ENCODE measurements at places on chromosomes 3 and 15. TPM values are rescaled to one million over a fixed set of nuclear protein-coding genes. Genes with fewer than 3 reads are reported as not detected.

PSTPIP1 gene
- 0.11 TPM for total RNA-seq

SERPINI2 gene
- not detected for total RNA-seq

AMT gene
- total RNA-seq, result 0.66 TPM

CISH gene
- total RNA-seq, result 0.62 TPM

GABRR3 gene
- not detected for total RNA-seq

NEK10 gene
- 7.0 TPM for total RNA-seq

ADCY5 gene
- 0.22 TPM for total RNA-seq

CFAP20DC gene
- 2.9 TPM for total RNA-seq

SLC2A2 gene
- total RNA-seq, result not detected

NLGN1 gene
- total RNA-seq, result 20.1 TPM
